ENCODE measurements at places on chromosomes 7 and 10.

DNA sequence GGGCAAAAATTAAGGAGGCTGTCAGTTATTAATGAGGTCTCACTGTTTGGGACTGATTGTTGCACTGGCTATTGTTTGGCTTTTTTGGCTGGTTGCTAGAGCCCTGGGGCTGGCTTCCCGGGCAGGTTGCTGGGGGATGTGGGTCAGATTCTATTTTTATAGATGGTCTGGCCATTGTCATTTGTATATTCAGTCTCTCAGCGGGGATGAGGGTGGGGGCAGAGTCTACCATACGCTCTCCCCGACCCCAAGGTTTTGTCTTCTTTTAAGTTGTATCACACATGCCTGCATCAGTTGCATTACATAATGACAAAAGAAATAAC lies 84.3 kb upstream of the GRB10 start:
- no peak for DNase-seq

GRCh38 chr10:42738679-42739078 lies 43.9 kb upstream of the BMS1 start:
- no peak for DNase-seq

DNA sequence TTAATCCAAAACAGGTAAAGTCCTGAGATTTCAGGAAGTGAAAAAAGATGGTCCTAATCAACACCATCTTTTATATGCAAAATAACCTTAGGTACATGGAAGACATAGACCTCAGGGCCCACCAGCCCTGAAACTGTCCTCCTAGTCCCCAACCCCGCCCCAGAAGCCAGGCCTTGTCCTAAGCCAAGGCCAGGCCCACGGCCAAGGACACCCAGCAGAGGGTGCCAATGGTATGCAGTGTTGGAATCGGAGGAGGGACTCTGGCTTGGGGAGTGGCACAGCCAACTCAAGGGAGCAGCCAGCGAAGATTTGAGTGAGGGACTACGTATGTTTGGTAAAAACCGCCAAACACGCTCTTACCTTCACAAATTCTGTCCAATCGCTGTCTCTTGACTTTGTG lies 96.7 kb downstream of the ZRANB1 start:
- peak; percentile 75 for DNase-seq

- DNase-seq = no peak
Measured at GRCh38 chr7:148535217-148535616, 55.3 kb upstream of the C7orf33 start.

- no peak for DNase-seq
Measured at GRCh38 chr10:94344522-94345122, 18.1 kb downstream of the NOC3L start.

- no peak for DNase-seq
Measured at GRCh38 chr7:64873155-64873500, 29.9 kb upstream of the ZNF273 start.

DNA sequence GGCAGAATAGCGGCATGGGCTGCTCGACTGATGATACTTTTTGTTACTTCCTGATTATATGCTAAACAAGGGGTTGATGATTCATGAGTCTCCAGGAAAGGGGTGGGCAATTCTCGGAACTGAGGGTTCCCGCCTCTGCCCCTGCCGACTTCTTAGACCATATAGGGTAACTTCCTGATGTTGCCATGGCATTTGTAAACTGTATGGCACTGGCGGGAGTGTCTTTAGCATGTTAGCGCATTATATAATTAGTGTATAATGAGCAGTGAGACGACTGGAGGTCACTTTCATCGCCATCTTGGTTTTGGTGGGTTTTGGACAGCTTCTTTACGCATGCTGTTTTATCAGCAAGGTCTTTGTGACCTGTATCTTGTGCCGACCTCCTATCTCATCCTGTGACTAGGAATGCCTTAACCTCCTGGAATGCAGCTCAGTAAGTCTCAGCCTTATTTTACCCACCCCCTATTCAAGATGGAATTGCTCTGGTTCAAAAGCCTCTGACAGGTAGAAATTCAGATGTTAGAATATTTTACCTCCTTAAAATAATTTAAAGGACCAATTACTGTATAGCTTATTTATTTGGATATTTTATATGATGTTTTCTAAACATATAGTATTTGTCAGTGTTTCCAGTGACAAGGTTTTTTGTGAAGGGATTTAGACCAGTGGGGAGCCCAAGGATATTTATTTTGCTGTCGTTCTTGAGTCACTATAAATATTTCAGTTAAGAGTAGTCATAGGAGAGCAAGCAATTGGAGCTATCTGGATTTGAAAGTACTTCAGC lies 90.1 kb upstream of the PIK3CG start:
- DNase-seq = peak; percentile 86

DNA sequence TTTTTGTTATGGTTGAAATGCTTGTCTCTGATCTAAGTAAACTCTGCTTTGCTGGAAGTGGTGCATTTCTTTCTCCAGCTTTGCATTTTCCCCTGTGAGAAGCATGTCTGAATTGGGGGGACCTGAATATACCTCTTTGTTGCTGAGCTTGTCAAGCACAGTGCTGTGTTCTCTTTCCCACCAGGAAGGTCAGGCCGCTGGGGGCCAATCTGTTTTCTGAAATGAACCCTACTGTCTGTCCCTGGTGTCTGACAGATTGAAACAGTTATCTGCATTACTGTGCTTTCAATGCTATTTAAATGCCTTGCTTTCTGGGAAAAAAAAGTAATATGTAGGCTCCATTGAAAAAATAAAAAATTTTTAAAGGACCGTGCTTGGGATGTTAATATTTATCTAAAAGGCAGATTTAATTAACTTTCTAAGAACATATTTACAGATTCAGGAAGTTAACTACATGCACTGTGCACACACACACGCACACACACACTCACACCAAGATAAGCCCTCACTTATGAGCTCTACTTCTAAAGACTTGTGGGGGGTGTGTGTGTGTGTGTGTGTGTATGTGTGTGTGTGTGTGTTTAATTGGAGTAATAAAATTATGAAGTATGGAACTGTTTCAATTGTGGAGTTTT lies 127.0 kb upstream of the FZD1 start:
- no peak for DNase-seq

DNA sequence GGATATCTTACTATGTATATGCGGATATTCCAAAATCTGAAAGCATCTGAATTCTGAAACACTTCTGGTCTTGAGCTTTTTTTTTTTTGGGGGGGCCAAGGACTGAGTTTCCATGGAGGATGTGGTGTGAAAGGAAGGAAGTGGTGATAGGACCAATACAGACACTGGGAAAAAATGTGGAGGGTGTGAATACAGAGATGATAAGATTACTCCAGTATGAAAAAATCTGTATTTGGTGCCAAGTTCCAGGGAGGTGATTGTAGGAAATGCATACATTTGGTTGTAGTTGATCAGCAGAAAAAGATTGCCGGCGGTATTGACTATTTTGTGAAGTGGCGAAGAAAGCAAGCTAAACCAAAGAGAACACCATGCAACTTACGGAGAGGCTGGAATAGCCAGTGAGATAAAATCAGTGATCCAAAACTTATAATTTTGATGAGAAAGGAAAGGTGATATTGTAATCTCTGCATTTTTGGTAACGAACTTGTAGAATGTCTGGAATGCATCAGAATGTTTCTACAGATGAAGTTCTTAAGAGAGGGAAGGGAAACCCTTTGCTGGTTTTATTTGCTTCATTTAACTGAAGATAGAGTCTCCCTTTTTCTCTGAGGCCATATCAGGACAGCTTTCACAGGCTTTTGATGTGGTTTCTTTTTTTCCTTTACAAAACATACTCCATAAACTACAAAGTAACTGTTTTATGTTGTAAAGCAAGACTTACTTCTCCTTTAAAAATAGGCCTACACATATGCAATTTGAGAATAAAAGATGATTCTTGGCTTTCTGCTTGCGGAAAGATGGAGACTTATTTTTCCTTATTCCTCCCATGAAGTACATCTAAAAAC lies 6.0 kb downstream of the WDR37 start:
- DNase-seq = no peak

- no peak for DNase-seq
Measured at GRCh38 chr10:109393425-109393824, 529.9 kb downstream of the XPNPEP1 start.

DNA sequence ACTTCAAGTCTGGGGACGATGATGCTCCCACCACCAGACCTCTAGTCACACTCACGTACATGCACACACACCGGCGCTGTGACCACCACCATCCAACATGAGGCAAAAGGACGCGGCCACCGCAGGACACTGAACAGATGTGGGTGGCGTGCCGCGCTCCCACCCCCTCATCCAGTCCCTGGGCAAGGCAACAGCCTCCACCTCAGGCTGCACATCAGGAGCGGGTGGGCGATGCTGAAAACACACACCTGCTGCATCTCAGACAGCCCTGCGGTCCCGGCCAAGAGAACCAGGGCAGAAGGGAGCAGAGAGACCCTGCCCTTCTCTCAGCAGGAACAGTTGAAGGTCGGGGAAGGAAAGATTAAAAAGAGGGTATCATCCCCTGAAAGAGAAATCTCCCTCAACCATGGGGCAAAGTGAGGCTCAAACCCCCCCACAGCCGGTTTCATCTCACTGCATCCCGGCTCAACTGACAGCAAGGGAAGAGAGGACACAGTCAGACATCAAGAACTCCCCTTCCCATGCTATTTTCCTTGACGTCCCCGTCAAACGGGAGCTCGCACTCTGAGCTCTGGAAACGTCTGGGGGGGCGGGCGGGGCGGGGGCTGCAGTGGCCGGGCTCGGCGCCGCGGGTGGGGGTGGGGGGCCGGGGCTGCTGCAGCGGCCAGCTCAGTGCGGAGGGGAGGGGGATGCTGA lies 1.1 kb downstream of the CAMK2G start:
- DNase-seq = no peak

All from cerebellar cortex (tissue), 1 donor.